ENCODE measurements at places on chromosomes 5 and 9.
A peak's percentile ranks its signal among the peaks of the same experiment; 100 is the strongest.

GRCh38 chr5:172881691-172882370 lies 47.8 kb downstream of the ERGIC1 start:
- DNase-seq: no peak

GRCh38 chr9:70600506-70600905 lies 186.0 kb upstream of the KLF9 start:
- peak; percentile 28 for DNase-seq

GRCh38 chr5:178425621-178426068 lies 164.5 kb downstream of the COL23A1 start:
- no peak for DNase-seq

- DNase-seq: no peak
Observed at GRCh38 chr9:93132287-93132927, 1.6 kb downstream of the NINJ1 start.

GRCh38 chr5:91797576-91797975 lies 414.5 kb upstream of the ARRDC3 start:
- DNase-seq: no peak

DNA sequence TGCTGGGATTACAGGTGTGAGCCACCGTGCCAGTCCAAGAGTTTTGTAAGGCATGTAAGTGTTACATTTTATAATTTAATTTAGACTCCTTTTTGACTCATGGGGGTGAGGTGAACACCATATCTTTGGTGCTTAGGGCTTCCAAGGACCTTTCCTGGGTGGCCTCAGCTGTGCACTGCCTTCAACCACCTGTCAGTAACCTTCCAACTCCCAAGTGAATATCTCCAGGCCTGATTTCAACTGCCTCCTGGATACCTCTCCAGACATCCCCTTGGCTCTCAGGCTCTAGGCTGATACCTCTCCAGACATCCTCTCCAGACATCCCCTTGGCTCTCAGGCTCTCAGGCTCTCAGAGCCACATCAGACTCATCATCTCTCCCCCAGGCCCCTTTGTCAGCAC lies 30.9 kb upstream of the TTLL11 start:
- no peak for DNase-seq

GRCh38 chr9:35598866-35599590 lies 6.0 kb upstream of the TESK1 start:
- DNase-seq: no peak

DNA sequence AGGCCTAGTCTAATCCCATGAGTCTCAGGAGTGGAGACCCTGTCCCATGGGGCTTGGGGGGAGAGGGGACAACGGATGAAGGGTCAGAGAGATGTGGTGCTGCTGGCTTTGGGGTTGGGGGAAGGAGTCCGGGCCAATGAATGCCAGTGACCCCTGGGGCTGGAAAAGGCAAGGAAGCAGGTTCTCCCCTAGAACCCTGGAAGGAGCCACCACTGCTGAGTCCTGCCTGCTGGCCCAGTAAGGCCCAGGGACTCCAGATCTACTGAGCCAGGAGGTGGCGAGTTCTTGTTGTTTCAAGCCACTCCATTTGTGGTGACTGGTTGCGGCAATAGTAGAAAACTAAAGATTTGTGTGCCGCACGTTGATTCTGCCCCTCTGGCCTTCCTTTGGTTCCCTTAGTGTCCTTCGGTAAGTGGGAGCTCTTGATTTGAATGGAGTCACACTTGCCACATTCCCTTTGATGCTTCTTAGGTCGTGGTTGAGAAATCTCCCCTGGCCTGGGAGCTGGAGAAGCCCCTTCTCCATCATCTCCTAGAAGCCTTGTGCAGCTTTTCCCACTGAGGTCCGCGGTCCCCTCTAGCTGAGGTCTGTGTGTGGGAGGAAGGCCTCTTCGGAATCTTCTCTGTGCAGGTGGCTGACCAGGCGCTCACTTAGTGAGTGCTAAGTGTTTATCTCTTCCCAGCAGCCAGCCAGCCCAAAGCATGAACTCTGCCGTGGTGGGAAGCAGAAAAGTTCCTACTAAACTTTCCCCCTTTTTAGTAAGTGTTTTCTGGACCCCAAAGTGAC lies 9.0 kb downstream of the FCN1 start:
- DNase-seq: no peak

DNA sequence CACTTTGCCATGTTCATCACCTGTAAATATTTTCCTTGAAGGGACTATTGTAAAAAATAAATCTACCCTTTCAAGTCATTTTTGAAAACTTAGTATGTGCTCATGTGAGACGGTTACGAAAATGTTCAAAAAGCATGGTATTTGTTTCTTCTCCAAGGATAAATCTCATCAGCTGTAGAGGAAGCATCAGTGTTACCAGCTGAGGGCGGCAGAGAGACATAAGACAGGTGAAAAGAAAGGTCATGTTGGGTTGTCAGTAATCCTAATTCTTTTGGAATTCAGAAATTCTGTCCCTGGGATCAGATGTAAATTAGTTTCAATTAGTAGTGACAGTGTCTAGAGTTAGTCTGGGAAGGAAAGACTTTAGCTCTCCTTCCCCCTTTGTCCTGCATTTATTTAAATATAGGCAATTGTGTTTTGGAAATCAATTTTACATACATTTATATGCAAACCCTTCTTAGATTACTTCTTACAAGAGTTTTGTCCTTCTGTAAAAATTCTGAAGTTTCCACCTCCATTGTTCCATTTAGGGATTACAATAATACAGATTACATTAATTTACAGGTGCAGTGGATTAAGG lies 791.9 kb upstream of the CDH6 start:
- DNase-seq: peak; percentile 22

DNA sequence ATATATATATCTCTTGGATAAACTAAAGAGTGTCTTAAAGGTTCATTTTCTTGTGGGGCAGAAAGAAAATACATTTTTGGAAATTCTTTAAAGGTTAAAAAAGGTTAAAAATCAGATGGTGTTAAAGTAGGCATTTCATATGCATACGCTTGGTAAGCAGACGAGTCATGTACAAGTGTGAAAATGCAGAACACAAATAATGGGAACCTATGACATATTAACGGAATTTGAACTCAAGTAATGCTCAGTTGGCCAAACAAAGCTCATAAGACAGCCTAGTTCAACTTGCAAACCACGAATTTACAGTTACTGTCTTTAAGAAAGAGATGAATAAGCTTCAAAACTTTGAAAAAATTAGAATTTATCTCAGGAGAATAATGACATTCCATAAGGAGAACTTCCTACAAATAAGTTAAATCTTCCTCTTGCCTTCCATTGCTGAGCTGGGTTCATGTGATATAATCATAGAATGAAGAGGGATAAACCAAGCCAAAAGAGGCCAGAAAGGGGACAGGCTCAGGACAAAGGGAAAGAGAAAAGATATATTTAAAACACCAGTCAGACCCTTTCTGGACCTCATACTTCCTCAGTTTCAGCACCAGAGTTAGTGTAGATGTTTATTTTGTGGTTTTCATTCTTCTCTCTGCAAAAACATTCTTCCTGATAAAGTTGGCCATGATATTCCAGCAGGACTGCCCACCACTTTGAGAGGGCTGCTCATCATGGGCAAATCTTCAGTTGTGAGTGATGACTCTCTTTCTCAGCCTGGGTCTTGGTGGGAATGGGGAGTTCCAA lies 256.7 kb upstream of the CD180 start:
- no peak for DNase-seq

GRCh38 chr9:134689321-134690181 lies 47.9 kb downstream of the COL5A1 start:
- peak; percentile 30 for DNase-seq

DNA sequence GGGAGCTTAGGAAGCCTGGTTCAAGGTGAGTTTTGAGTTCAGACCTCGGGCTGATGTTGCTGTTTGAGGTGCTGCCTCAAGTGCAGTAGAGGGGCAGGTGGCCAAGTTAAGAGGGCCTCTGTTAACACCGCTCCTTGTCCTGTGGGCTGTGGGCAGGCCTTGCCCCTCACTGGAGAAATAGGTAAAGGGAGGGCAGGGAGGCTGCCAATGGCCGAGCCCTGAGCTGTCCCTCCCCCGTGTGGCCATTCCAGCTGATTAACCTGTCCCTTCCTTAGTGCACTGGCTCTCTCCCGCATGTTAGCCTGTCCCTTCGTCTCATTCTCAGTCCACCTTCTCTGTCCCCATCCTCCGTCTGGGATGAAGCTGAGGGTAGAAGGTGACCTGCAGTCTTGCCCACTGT lies 21.4 kb downstream of the CNTFR start:
- DNase-seq: no peak
